Stimulated activated CD4-positive, alpha-beta T cell treated with anti-CD3 and anti-CD28 coated beads, Interleukin-15, amount 100 ng/mL, for 1 hour (primary cell): ENCODE measurements at places on chromosomes 12 and 14.

GRCh38 chr12:69056743-69057515, 124.0 kb upstream of the CPM start:
- no peak for DNase-seq

- DNase-seq: no peak
These were observed 1.7 kb downstream of the ANKRD9 start for GRCh38 chr14:102507857-102508312.

- DNase-seq: no peak
These were observed 130.1 kb downstream of the SLC41A2 start for GRCh38 chr12:104828015-104828414.

- DNase-seq: no peak
These were observed 330.7 kb upstream of the DCN start for GRCh38 chr12:91513313-91513712.

- DNase-seq: no peak
These were observed 164.6 kb upstream of the PARP11 start for GRCh38 chr12:4037747-4038312.

DNA sequence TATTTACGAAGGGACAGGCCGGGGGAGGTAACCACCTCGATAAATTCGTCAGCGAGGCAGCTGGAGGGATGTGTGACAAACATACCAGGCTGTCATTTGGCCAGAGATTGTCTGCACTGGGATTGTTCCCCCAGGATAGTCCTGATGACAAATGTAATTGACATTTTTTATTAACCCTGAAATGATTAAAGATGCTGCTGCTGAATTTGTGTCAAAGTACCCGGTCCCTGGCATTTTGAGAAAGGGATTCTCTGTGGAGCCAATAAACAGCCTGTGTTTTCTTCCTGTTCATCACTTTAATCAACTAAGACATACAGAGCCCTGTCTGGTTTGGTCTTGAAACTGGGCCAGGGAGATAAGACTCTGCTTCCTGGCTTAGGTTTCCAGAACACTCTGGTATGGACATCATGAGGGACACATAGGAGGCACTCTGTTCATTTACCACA, 117.6 kb downstream of the SLC25A47 start:
- no peak for DNase-seq

- DNase-seq: no peak
These were observed 721 bp downstream of the CABP1 start for GRCh38 chr12:120640861-120641833.
